ENCODE measurements at places on chromosomes 13 and 19.
A peak's percentile ranks its signal among the peaks of the same experiment; 100 is the strongest.

DNA sequence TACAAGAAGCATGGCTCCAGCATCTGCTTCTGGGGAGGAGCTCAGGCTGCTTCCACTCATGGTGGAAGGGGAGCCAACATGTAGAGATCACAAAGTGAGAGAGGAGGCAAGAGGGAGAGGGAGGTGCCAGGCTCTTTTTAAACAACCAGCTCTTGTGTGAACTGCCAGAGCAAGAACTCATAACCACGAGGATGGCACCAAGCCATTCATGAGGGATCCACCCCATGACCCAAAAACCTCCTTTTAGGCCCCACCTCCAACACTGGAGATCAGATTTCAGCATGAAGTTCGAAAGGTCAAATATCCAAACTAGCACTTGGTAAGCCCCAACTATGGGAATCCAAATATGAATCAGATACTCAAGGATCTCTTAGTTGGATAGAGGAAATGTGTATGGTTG is 131.2 kb downstream of the RXFP2 start:
- DNase-seq, result no peak

DNA sequence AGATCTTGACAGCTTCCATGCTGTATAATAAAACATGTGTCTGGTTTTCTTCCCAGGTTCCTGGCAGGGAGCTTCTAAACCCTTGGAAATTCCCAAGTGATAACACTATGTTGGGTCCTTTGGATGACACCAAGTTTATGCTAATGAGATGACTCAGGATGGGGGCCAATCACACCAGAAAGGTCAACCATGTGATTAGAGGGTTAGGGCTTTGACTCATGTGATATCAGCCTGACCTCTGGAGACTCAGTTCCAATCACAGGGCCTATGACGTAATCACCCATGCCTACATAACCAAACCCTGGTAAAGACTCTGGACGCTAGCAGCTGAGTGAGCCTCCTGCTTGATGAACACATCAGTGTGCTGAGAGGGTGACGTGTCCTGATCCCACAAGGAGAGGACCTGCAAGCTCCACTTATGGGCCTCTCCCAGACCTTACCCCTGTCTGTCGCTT is 203.6 kb downstream of the DCLK1 start:
- DNase-seq, result no peak

DNA sequence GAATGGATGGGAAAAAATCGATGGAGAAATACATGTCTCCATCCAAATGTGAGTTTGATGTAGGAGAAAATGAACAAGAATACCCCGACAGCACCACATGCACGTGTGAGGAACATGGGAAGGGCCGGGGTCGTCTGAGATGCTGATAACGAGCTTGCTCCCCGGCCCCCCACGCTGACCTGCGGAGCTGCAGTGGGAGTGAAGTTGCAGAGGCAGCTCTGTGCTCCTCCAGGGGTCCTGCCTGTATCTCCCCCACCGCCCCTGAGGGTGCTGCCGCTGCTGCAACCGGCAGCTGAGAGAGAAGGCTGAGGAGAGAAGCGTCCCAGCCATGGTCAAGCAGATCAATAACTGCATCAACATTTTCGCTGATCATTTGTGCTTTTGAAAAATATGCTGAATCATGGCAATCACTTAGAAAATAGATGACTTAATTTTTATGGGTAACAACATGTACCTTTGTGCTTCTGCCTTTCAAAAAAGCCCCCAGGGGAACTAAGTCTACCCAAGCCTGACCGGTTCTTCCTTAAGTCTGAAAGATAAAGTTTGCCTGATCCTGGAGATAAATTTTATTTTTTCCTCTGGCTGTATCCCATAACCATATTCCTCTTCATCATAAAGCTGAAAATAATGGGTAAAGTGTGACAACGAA is 18.2 kb upstream of the NAXD start:
- no peak for DNase-seq

DNA sequence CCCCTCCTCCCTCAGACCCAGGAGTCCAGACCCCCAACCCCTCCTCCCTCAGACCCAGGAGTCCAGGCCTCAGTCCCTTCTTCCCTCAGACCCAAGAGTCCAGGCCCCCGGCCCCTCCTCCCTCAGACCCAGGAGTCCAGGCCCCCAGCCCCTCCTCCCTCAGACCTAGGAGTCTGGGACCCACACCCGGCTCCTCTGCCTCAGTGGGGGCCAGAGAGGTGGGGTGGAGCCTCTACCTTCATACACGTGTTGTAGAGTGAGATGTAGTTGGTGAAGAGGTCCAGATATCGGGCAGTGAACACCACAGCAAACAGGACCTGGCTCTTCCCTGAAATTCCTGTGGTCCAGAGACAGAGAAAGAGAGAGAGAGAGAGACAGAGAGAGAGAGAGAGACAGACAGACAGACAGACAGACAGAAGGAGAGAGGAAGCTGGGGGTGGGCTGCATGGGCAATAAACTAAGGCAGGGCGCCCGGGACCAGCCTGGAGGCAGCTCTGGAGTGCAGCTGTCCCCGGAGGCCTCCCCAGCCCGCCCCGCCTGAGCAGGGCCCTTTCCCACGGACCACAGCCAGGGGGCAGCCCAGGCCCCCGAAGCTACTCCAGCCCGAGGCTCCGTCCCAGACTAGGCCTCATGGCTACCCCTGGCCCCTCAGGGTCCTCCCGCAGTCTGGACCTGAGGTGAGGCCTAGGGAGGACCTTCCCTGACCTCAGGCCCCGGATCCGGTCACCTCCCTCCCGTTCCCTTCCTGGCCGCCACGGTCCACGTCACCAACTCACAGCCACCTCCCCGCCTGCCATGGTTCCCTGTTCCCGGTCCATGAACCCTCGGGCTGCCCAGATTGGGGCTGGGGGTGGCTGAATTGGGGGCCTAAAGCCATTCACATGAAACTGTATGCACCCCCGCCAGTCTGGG is 907 bp downstream of the KDELR1 start:
- peak; percentile 61 for DNase-seq

DNA sequence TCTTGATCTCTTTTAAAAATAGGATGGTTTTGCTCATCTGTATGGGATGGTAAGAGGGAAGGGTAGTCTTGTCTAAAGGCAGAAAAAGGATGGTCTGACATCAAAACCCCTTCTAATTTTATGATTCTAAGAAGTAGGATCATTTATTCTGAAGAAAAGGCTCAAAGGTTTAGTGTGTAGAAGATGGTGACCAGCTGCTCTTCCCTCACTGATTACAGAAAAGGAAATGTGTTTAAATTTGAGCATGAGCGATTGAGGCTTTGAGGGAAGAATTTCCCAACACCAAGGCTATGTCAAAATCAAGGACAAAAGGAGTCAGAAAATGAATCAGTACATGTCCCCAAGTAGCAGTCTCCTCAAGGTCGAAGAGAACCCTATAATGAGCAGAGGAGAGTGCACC is 909.8 kb downstream of the EFNB2 start:
- DNase-seq, result no peak

DNA sequence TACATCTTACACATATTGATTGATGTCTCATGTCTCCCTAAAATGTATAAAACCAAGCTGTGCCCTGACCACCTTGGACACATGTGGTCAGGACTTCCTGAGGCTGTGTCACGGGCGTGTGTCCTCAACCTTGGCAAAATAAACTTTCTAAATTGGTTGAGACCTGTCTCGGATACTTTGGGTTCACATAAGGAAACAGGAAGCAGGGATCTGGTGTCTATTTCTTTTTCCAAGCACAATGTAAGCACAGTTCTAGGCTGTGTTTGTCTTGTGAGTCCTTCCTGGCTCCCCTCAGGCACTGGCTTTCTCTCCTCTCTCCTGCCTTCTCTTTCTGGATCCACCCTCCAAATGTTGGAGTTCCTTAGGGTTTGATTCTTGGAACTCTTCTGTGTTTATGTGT is 27.6 kb upstream of the TPT1 start:
- no peak for DNase-seq

DNA sequence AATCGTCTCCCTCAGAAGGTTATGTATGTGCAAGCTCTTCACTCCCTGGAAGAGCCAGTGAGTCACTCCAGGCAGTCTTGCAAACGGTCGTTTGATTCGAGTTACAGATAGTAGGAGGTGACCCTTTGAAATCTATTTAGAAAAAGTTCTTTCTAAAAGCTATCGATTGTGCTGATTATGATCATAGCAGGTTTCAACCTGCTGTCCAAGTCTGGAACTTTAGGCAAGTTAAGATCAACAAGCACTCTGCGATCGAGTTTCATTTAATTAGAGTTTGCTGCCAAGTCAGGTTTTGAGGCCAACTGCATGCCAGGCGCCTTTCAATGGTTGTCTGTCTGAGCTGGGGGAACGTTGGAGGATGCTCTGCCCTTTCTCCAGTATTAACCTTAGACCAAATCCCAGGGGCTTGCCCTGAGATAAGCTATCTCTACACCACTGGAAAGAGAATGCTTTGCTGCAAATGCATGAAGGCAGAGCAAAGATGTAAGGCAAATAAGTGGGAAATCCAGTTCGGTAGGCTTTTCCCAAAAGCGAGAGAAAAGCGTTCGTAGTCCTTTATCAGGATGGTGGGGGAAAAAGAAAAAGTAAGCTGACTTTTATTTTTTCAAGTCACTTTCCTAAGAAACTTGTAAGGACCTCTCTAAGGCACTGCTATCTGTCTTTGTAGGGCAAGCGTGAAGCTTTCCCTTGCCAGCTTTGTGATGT is 287.5 kb downstream of the ATP8A2 start:
- DNase-seq, result no peak

DNA sequence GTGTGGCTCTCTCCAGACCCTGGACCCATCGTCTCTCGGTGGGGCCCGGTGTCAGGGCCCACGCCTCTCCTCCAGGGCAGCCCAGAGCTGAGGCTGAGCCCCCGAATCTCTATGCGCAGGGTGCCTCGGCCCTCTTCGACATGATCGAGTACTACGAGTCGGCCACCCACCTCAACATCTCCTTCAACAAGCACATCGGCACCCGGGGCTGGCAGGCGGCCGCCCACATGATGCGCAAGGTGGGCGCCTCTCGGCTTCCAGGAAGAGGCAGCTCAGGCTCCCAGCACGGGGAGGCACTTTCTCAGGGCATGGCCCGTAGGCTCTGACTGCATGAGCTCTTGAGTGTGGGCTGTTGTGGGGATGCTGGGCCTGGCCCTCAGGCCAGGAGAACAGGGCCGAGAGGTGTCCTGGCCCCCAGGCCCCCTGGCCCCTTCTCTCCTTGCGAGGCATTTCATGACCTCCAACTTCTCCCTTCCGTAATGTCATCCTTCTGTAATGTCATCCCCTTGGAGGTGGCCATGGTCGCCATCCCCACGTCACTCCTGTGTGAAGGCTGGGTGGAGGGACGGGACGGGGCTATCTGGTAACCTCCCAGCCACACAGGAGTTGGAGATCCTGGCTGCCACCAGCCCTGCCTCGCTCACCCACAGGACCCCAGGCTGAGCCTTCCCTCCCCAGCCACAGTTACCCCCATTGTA is 19.4 kb downstream of the NKPD1 start:
- no peak for DNase-seq

- no peak for DNase-seq
Measured at GRCh38 chr13:43008596-43008995, 14.8 kb upstream of the DNAJC15 start.

DNA sequence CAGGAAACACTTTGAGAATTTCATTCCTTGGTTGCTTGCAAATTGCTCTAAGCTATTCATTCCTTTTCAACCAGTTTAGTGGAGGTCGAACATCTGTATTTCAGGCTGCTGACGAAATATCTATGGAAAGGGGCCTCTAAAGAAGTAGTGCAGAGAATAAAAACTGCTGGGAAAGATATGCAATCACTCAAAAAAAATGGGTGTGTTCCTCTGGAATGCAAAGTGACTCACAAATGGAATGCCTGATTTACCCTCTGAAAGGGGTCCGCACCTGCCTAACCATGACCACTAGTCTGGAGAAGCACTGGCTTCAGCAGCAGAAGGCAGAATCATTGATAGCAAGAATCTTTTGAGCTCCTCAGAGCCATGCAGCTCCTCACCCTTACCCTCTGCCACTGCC is 129.4 kb downstream of the PCDH9 start:
- DNase-seq, result no peak

DNA sequence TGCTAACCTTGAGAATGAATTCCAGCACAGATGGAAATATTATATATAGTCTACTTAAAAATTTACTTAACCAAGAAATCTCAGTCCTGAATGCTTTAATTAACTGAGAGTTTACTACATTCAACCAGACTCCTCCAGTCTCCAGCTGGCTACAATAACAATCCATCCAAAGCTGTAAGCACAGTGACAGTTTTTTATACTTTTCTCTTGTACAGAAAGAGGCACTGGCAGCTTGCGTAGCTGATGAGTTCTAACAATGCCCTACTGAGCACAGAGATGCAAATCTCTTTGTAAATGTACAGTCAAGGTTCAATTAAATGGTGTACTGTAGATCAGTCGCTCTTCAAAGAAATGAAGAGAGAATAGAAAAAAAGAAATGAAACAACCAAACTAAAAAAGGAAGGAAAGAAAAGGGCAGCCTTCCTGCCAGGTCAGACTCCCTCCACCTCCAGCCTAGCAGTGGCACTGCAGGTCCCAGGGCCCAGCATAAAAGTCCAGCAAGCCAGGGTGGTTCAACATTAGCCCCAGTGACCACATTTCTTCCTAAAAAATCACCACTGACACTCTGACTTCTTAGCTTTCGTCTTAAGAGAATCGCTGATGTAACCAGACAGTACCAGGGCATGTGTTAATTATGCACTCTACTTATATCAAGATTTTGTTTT is 88.4 kb downstream of the SACS start:
- no peak for DNase-seq

GRCh38 chr19:49676136-49676783 is 811 bp upstream of the PRMT1 start:
- DNase-seq, result no peak

DNA sequence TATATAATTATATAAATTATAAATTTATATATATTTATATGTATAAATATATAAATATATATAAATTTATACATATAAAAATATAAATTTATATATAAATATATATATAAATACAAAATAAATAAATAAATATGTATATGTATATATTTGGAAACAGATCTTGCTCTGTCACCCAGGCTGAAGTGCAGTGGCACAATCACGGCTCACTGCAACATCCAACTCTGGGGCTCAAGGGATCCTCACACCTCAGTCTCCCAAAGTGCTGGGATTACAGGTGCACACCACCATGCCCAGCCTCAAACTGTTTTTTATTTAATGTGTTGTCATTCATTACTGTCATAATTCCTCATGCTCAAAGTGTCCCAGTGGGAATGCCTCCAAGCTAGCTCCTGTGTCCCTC is 25.2 kb upstream of the PDCD5 start:
- DNase-seq, result no peak

GRCh38 chr19:53576941-53577653 is 39.2 kb downstream of the ZNF331 start:
- no peak for DNase-seq

DNA sequence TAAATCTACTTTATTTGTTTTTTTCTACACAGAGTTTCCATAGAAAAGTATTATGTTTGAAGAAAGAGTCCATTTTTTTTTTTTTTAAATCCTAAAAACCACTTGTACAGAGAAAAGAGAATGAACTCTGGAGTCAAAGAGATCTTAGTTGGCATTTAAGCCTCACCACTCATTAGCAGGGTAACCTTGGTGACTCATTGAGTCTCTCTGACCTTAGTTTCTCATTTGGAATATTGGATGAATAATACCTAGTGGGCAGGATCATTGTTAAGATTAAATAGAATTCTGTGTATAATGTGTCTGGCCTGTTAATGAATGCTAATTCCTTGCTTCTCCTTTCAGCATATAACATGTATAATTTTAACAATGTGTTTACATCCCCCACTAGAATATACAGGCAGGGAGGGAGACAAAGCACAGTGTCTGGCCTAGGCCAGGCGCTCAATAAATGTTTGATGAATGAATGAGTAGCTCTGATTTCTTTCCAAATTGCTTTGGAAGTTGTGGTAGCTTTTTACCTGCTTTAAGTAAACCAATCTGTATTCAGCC is 48.7 kb upstream of the MYCBP2 start:
- DNase-seq, result no peak

- DNase-seq, result no peak
Measured at GRCh38 chr19:35650581-35650980, 2.5 kb downstream of the COX6B1 start.

- DNase-seq, result peak; percentile 81
Measured at GRCh38 chr19:3178377-3178972, at the start of gene S1PR4. S1PR4 (plus strand) TSS chr19:3178769; CDS start chr19:3178793, 24 bp downstream.
